ENCODE measurements at places on chromosomes 13 and 19.

DNA sequence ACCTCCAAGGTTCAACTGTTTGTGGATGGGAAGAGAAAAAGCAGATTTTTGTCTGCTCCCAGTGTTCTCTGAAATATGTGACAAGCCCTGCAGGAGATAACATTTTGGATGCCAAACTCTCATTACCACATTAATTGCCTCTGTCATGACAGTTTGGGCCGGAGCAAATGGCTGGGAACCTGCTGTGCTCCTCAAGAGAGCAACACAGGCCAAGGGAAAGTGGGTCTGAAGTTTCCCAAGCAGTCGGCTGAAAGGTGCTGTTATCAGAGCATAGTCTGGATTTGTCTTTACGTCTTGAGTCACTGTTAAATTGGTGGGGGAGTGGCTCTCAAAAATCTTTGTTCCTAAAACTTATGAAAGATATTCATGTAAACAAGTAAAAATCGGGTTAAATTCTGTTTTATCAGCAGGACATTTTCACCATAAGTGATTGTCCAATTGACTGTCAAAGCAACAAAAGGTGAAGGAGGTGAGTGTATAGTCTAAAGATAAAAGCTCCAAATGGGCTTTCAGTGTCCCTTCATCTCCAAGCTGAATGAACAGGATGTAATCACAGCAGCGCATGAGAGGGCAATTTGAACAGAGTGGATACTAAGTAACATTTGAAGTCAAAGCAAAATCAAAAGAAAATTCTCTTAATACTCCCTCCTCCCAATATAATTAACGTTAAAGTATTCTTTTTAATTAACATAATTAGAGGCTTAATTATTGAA, 844.8 kb downstream of the PCDH17 start:
- DNase-seq = no peak

GRCh38 chr19:39926170-39926760, 8.2 kb downstream of the FCGBP start:
- DNase-seq = no peak

- no peak for DNase-seq
Measured at GRCh38 chr19:7628589-7629311, 595 bp downstream of the XAB2 start.

DNA sequence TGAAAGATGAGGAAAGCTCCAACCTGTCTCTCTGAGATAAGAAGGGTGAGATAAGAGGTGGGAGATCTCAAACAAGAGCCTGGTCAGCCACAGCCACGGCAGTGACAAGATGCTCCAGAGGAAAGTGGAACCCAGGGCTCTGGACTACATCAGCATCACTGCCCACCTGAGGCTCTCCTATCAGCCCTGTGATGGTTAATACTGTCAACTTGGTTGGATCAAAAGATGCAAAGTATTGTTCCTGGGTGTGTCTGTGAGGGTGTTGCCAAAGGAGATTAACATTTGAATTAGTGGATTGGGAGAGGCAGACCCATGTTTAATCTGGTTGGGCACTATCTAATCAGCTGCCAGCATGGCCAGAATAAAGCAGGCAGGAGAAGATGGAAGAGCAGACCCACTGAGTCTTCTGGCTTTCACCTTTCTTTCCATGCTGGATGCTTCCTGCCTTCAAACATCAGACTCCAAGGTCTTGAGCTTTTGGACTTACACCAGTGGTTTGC, 476.6 kb upstream of the NBEA start:
- no peak for DNase-seq

- no peak for DNase-seq
Measured at GRCh38 chr13:82747291-82747690, 1135.0 kb downstream of the SLITRK1 start.

GRCh38 chr13:30224732-30225131, 82.6 kb downstream of the KATNAL1 start:
- no peak for DNase-seq

GRCh38 chr13:71018995-71019394, 848.0 kb downstream of the DACH1 start:
- DNase-seq = no peak

GRCh38 chr13:27171244-27171826, at the start of gene USP12:
Gene USP12, minus strand, starts transcription at chr13:27171811. Its CDS starts 172 bp downstream, at chr13:27171639.
- no peak for DNase-seq

DNA sequence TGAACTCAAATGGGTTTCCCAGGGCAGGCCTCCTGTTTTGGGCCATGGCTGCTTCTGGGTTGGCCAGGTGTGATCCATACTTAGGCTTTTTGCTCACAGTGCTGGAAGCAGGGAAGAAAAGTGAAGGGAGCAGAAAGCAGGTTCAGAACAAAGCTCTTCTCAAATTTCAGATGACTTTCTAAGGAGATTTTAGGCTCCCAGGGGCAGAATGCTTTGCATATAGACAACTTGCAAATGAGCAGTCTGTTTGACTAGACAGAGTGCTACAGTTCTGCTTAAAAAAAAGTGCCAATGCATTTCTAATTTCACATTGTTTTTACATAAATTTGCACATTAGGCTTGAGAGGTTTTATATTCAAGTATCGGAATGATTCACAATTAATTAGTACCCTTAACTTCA, 2.6 kb upstream of the SLC10A2 start:
- DNase-seq = no peak

DNA sequence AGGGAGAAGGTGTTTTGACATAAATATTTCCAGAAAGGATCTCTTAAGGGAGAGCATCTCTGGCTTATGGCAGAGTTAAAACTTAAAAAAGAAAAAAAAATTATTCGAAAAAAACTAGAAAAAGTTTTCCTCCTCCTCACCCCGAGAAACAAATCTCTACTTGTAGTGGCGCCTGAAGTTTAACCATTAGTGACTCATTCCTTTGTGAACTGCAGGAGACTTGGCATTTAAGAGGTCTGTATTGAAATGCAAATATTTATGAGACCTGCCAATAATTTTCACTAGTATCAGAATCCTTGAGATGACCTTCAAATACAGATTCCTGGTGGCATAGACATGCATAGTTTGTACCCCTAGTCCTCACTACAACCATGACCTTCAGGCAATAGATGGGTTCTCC, 64.9 kb upstream of the MED4 start:
- DNase-seq = no peak

DNA sequence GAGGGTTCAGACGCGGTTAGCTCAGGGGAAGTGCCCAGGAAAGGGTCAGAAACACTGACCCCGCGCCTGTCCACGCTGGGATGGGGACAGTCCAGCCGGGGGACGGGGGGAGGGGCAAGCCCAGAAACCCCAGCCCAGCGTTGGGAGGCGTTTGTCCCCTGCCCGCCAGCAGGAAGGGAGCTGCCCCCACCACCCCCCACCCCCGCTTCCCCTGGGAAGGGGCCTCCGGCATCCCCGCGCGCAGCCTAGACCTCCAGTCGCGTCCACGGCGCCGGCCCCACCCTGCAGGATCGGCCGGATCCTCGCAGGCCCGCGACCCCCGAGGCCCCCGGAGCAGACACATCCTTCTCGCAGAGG, 277 bp downstream of the GIPC1 start:
- no peak for DNase-seq

DNA sequence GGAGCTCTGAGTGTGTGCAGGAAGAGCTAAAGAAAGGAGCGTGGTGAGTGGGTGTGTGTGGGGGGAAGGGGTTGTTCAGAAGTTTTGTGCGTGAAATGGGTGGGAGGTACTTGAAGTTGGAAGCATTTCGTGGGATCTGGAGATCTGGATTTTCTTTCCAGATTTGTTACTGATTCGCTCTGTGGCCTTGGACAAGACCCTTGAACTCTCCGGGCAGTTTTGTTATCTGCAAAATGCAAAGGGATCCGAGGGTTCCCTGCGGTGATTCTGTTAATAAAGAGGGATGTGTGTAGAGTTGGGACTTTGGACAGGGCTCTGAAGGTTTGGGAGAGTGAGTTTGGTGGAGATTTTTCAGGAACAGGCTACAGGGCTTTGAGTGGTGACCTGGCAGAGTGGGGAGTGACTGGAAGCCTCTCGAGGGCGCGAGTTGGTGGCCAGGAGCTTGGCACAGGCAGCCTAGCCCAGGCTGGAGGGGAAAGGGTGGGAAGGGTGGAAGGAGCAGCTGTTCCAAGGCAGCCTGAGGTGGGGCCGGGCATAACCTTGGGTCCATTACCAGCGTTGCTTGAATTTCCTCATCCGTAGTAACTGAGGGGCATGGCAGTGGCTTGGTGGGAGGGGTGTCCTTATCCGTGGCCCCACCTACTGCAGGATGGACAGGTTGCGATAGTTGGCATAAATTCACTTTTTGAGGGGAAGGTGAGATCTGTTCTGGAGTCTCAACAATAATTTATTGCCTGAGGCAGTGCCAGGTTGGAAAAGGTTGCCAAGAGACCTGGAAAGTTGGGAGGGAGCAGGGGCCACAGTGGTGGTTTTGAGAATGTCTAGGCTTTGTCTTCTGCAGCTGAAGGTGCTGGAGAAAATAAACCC, 2.1 kb downstream of the ACTN4 start:
- DNase-seq = no peak

- no peak for DNase-seq
Measured at GRCh38 chr13:75181906-75182305, 300.1 kb downstream of the TBC1D4 start.

GRCh38 chr19:1258707-1259205, 10.4 kb downstream of the MIDN start:
- no peak for DNase-seq

- no peak for DNase-seq
Measured at GRCh38 chr19:5497297-5497696, 42.1 kb downstream of the ZNRF4 start.

GRCh38 chr13:45748941-45749759, 47.0 kb downstream of the CBY2 start:
- no peak for DNase-seq

DNA sequence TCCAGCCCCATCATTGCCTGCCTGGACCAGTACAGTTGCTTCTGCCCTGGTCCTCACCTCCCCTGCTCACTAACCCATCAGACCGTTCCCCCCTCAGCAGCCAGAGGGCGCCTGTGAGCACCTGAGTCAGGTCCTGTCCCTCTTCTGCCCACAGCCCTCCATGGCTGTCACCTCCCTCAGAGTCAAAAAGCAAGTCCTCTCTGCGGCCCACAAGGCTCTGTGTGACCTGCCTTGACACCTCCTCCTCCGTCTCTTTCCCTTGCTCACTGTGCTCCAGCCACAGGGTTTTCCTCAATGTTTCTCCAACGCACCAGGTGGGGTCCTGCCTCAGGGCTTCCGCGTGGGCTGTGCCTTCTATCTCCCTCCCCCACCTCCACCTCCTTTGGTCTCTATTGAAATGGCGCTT, 29.4 kb upstream of the PTPRS start:
- peak; percentile 44 for DNase-seq

- DNase-seq = no peak
Measured at GRCh38 chr19:32674153-32674930, 638 bp downstream of the ANKRD27 start.

- no peak for DNase-seq
Measured at GRCh38 chr19:29302002-29302928, 89.3 kb upstream of the UQCRFS1 start.

DNA sequence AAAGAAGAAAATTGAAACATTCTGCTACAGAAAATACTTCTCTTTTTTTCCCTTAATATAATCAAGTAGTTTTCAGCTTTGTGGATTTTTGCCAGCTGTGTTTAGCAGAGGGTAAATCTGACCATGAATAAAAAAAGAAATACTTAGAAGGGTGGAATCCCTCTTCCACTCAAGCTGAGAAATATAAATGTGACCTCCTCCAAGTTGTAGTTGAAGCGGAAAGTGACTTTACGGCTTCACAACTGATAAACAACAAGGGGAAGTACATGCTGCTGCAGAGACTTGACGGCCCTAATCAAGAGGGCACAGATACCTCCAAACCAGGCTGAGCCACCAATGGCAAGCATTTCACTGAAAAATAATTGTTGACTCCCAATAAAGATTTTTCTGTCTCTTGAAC, 785.0 kb downstream of the SLITRK5 start:
- no peak for DNase-seq

DNA sequence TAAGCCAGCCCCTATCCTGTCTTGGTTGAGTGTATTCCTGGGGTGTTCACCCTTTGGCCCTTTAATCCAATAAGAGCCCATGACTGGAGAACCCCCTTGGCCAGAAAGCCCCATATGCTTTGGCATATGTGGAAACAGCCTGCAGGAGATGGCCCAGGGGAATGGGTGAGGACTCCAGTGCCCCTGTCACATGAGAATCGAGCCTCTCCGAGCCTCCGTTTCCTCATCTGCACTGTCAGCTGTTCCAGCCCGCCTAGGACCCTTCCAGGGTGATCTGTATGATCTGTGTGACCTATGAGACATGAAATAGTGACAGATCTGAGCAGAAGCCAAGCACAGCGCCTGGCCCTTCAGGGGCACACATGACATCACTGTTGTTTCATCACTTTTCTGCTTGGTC, 300.7 kb downstream of the ZNF536 start:
- no peak for DNase-seq

GRCh38 chr19:45144431-45145269, 16.1 kb downstream of the NKPD1 start:
- DNase-seq = no peak

DNA sequence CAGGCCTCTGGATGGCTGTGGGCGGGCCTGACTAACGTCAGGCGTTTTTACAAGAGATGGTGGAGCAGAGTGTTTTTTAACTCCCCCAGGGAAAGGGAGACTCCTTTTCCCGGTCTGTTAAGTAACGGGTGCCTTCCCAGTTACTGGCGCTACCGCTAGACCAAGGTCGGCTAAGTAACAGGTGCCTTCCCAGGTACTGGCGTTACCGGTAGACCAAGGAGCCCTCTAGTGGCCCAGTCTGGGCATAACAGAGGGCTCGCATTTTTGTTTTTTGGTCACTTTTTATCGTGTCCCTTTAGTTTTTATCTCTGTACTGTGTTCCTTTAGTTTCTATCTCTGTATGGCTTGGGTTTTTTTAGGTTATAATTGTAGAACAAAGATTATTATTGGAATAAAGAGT, 10.0 kb downstream of the ZNF383 start:
- DNase-seq = no peak

DNA sequence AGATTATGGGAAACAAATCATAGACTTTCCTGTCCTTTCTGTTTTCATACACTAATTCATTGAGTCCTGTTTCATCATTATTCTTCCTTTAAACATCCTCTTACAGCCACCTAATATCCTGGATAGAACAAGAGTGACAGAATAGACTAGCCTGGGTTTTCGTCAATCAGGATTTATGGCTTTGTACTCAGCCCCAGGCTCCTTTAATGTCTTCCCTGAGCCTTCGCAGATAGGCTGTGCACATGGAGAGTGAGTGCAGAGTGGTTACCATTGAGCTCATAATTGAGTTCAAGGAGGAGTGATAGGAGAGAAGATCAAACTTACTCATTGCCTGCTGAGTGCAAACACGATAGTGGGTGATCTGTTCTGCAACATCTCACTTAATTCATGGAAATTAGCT, 304.9 kb downstream of the TDRD3 start:
- DNase-seq = no peak

DNA sequence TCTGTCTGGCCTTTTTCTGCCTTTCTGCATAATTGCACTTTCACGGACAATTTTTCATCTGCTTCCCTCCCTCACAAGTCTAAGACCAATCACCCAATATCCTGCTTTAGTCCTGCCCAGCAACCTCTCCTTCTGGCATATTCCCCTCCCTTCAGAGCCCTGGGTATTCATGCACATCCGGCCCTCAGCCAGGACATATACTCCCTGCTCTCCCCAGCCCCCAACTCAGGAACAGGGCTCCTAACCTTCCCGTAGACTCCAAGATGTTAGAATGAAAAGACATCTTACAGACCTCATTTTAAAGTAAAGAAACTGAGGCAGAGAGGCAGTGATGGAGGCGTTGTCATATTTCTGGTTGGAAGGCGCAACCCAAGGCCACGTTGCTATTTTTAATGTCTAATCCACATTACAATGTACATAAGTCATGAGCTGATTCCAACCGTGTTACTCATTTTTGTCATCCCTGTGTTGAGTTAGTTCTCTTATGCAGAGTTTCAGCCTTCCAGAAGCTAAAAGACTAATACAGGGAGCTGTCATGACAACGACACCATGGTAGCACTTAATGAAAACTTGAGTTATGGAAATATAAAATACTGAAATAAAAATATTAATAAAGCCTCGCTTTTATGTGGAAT, 209.2 kb downstream of the TSHZ3 start:
- DNase-seq = no peak
